Upper lobe of right lung (tissue), 1 donor: ENCODE measurements at places on chromosomes 7 and 10.
A peak's percentile ranks its signal among the peaks of the same experiment; 100 is the strongest.

DNA sequence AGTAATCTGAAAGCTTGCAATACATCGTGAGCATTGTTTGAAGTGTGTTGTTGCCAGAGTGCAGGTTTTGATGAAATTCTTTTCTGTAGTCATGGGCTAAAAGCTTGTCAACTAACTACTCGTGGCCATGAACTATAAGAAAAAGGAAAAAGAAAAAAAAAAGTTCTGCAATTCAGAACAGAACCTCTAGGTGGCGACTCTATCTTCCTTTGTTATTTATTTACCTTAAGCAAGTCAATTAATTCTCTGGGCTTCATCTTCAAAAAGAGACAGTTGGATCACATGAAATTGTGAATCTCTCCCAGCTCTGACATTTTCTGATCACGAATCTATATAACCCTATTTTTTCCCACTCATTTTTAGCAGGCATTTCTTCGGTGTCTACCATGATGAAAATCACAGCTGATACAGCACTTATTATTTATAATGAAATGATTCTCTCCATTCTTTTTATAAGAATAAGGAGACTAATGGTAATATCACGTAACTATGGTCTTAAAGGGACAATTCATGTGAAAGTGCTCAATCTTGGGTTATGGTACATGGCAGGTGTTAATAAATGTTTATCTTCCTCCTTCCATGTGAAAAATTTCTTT lies 18.8 kb downstream of the TMEM196 start:
- DNase-seq = no peak

DNA sequence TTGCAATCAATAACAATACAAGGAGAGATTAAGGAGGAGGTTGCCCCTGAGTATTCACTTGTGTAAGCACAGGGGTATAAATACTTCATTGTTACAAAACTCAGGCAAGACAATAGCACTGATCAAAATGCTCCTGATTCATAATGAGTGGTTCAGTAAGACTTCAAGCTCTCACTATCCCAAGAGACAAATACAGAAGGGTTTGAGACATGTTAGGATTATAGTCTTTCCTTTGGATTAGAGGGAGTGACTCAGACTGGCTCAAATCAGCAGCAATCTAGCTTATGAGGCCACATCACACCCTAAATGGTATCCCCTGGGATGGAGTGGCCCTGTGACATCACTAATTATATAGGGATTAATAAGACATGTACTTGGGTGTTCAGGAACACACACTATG lies 167.2 kb upstream of the HGF start:
- DNase-seq = no peak

DNA sequence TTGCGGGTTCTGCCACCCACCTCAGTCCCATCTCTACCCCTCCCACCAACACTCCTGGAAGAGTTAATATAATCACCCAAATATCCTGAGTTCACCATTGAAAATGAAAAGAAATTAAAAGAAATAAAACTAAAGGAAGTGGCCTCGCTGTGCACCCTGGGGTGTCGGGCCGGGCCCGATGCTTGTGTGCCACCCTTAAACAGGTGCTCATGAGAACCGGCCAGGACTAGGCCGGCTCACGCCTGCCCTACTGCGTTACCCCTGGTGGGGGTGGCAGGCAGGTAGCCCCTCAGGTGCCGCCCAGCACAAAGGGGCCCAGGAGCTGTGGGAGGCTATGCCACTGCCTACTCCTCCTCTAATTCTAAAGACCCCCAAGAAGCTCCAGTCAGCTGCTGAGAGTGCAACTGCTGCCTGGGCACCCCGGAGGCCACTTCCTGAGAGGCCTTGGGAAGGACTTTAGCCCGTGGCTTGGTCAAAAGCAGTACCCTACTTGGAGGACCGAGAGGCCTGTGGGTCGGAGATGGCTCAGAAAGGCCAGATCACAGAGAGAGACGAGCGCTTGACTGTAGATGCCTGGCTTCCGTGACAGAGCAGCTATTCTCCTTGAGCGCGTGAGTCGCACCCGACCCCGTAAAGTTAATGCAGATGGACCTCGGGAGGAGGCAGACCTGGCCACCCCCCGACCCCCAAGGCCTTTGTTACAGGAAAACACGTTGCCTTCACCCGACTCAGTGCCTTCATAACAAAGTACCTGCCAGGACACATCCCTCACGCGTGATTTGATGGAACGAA lies 51.0 kb upstream of the PPP2R2D start:
- DNase-seq = peak; percentile 49

DNA sequence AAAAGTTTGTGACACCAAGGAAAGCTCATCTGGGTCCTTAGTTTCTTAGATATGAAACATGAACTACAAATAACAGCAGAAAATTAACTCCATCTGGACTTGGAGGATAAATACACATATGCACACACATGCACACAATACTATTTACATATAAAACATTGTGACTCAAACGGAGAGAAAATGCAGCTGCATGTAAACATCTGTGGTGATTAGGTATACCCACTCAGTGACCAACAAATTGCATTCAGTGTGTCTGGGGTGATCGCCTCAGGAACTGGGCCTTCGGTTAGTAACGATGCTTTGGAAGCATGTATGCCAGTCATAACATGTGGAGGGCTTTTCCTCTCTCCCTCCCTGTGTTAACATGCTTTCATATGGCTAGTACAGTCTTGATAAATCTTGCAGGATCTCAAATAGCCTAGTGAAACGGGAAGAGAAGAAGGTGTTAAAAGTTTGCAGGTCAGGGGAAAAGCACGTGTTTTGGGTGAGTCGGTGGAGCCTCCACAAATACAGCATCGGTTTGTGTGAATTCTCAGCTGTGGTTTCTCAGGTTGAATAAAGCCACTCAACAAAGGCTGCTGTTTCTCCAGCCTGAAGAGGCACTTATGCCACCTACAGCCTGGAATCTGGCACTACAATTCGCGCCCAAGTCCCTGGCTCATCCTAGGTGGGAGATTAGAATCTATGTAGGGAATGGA lies 8.7 kb upstream of the GLRX3 start:
- no peak for DNase-seq

- no peak for DNase-seq
These were observed 37.7 kb downstream of the ASB13 start for GRCh38 chr10:5628451-5629302.

- DNase-seq = no peak
These were observed 158.3 kb upstream of the HDAC9 start for GRCh38 chr7:18337048-18337809.

DNA sequence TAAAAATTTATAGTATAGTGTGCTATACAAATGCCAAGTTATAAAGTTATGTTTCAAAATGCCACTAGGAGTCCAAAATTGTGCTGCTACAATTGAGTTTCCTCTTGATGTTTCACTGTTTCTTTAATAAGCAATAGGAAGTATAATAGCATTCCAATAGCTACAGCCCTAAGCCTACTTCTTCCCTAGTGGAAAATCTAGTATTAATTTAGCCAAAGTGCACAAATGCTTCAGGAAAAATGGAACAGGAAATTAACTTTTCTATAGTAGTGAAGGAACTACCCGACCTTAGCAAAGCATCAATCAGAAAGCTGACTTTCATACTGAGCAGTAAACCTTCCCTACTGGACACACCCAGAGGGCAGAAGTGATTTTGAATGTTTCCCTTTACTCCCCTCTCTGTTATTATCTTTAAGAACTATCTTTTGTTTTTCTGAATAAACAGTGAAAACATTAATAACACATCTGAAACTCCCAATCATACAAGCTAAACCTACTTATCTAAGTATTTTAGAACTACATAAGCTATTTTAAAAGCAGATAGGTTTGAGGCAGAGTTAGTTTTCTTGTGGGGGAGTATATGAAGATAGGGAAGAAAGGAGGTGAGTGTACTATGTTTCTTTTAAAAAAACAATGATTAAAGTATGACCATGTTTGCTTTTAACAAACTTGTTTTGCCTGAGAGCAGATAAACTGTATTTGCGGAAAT lies 13.7 kb downstream of the CPED1 start:
- no peak for DNase-seq
